Activated naive CD4-positive, alpha-beta T cell treated with anti-CD3 and anti-CD28 coated beads for 36 hours (primary cell): ENCODE measurements at places on chromosomes 12 and 14. TPM values are rescaled to one million over a fixed set of nuclear protein-coding genes. Genes with fewer than 3 reads are reported as not detected.

Gene FAM222A
- total RNA-seq, result 0.20 TPM

Gene ZC2HC1C
- 0.86 TPM for total RNA-seq

Gene LRP1-AS
- total RNA-seq, result not detected

Gene SIRT4
- total RNA-seq, result 2.0 TPM

Gene DCN
- not detected for total RNA-seq

GRCh38 chr14:55585854-55586253, 5.8 kb downstream of the KTN1 start:
- no peak for DNase-seq

GRCh38 chr12:131104463-131105350, 151.0 kb downstream of the ADGRD1 start:
- peak; percentile 88 for DNase-seq

DNA sequence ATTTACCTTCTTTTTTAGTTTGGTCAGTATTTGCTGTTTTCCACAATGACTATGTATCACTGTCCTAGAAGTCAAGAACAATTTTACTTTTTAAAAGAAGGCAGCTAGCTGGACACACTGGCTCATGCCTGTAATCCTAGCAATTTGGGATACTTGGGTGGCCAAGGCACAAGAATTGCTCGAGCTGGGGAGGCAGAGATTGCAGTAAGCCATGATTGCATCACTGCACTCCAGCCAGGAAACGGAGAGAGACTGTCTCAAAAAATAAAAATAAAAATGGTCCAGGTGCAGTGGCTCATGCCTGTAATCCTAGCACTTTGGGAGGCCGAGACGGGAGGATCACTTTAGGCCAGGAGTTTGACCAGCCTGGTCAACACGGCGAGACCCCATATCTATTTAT, 28.3 kb downstream of the MDM1 start:
- no peak for DNase-seq

DNA sequence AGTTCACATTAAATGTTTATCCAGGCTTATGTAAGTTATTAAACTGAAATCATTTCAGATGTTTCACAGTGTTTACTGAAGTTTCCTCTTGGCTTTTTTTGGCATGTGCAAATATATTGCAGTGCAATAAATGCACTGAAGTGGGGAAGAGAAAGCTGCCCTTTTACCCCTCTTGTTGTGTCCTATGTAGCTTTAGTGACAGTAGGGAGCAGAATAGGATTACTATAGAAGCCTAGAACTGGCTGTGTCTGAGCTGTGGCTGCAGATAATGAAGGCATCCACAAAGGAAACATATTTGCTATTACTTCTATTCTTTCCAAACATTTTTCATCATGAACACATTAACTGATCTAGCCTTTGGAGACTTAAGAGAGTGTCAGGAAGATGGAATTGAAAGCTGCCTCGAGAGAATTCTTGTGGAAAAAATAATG, 24.1 kb upstream of the CNTN1 start:
- no peak for DNase-seq

DNA sequence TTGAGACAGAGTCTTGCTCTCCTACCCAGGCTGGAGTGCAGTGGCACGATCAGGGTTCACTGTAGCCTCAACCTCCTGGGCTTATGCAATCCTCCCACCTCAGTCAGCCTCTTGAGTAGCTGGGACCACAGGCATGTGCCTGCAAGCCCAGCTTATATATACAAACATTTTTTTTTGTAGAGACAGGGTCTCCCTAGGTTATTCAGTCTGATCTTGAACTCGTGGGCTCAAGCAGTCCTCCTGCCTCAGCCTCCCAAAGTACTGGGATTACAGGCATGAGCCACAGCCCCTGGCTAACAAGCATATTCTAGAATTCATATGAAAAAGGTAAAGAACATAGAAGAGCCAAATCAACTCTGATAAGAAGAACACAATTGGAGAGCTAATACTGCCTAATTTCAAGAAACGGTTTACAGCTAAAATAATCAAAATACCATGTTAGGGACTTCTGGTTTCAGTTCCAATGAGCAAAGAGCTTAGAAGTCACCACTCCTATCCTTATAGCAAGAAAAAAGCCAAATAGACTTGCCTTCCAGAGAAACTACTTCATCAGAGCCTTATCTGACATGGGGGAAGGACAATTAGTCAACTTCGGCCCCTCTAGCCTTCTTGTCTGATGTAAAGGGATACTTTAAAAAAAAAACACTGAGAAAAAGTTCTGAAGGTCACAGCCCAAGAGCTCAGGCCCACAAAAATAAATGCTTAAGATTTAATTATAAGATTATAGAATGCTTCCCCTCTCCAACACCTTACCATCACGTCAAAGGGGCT, 37.6 kb downstream of the TMEM116 start:
- no peak for DNase-seq
